ENCODE measurements at places on chromosomes 12 and 14. TPM values are rescaled to one million over a fixed set of nuclear protein-coding genes. Genes with fewer than 3 reads are reported as not detected.

GRCh38 chr14:25010471-25010870 is 39.5 kb downstream of the STXBP6 start:
- DNase-seq = no peak

- DNase-seq = no peak
Measured at GRCh38 chr14:99147366-99147740, 124.6 kb downstream of the BCL11B start.

DNA sequence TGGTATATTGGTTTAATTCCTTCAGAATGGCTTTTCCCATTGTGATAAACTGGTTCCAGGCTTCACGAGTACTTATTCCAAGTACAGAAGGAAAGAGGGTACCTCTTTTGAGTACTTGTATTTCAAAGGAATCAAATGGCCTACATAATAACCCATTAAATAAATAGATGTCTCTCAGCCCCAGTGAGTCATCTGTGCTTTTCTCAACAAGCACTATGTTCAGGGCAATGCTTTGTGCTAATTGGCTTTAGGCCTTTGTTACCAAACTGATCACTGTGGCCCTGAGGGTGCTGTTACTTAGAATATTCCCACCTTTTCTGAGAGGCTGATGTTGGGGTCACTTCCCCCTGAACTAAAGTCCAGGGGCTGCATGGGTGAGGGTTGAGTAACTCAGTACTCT is 107.1 kb downstream of the LRRK2 start:
- DNase-seq = no peak

DNA sequence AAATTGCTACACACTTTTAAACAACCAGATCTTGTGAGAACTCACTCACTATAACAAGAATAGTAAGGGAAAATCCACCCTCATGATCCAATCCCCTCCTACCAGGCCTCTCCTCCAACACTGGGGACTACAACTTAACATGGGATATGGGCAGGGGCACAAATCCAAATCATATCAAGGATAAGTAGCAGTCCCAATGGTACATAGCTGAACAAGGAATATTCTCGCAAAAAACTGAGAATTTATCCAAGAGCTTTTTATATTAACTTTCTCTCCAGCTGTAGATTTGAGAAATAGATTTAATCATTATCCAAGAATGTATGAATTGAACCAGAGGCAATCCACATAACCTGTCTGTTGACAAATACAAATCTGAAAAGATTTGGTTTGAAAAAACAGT is 185.2 kb downstream of the TMTC3 start:
- no peak for DNase-seq

ACSS3 gene
- total RNA-seq = 32.4 TPM

PCED1B gene
- total RNA-seq = 13.4 TPM

UTP20 gene
- 16.1 TPM for total RNA-seq

RAB3IP gene
- total RNA-seq = 28.2 TPM

R3HDM2 gene
- total RNA-seq = 79.3 TPM
